NCI-H510A treated with DMSO at 0.1 percent for 48 hours (cell line): ENCODE measurements at places on chromosomes 5 and 9.

- DNase-seq, result no peak
Observed at GRCh38 chr5:74391410-74391809, 249.1 kb downstream of the ENC1 start.

GRCh38 chr9:115278326-115279035, 160.5 kb upstream of the TNC start:
- DNase-seq, result no peak

DNA sequence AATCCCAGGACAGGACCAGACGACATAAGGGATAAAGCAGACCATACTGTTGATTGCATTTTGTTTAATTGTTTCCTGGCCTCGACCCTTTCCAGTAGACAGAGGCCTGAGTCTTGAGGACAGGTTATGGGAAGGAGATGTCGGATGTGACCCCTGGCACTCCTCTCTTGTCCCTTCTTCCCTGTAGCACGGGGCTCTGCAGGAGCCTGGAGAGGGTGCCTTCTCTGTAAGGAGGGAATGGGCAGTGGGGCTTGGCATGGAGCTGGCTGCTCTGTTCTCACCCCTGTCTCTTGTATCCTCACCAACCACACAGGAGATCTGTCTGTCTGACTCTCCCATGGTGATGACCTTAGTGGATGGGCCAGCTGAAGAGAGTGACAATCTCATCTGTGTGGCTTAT, 40.1 kb upstream of the SLC2A8 start:
- DNase-seq, result no peak

- DNase-seq, result no peak
Observed at GRCh38 chr5:1727571-1727970, 72.1 kb downstream of the MRPL36 start.

- DNase-seq, result no peak
Observed at GRCh38 chr5:20536813-20537212, 548.8 kb upstream of the CDH18 start.

GRCh38 chr5:174376056-174376455, 330.6 kb downstream of the NSG2 start:
- no peak for DNase-seq

DNA sequence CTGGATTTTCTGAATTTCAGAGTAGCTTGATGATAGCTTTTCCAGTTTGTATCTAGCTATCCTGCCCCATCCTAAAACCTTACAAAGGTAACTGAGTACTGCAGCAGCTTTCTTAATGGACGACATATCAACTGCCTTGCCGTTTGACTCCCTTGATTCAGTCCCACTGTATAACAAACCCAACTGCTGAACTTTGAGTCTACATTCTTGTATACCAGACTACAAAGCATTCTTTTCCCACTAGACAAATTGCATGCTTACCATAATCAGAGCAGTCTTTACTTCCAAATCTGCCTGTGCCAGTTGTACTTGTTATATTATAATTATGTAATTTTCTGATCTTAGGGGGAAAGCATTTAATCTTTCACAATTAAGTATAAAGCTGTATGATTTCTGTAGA, 47.3 kb downstream of the ANKRD31 start:
- DNase-seq, result no peak

- peak; percentile 17 for DNase-seq
Observed at GRCh38 chr9:34988218-34989002, 1.1 kb upstream of the DNAJB5 start.

- DNase-seq, result no peak
Observed at GRCh38 chr9:101629636-101630035, 34.9 kb upstream of the PPP3R2 start.

DNA sequence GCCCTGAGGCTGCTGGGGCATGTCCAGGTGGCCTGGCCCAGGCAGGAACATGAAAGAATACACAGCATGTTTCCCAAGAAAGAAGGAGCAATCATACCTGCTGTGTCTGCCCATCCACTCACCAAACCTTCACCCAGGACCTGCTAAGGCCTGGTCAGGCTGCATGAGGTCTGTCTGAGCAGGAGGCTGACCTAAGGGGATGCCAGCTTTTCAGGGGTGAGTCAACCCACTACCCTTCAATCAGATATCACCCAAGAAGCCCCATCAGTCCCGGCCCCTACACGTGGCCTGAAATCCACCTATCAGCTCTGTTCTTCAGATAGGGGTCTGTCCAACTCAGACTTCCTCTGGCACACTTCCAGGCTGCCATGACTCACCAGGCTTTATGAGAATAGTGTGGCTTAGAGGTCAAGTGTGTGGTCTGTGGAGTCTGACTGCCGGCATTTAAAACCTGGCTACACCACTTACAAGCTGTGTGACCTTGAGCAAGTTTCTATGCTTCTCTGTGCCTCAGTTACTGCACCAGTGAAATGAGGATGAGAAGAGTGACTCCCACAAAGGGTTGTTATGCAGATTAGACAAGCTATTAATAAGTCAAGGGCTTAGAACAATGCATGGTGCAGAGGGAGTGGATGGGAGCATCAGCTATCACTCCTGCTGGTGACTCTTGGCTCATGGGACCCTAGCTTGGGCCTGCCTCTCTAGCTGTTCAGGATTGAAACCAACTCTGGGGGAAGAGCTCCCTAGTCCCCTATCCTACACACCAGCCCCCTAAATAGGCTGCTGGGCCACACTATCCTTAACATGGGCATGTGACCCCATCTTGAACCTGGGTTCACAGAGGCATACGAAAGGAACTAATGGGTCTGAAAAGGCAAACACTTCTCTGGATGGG, 130.3 kb downstream of the PAX5 start:
- DNase-seq, result no peak

- peak; percentile 10 for DNase-seq
Observed at GRCh38 chr5:141692919-141693725, 11.1 kb upstream of the ARAP3 start.

GRCh38 chr5:179912386-179912785, 4.7 kb upstream of the TBC1D9B start:
- DNase-seq, result no peak

GRCh38 chr5:159990506-159990905, 18.4 kb upstream of the TTC1 start:
- no peak for DNase-seq
